ENCODE measurements at places on chromosomes 11 and 22. TPM values are rescaled to one million over a fixed set of nuclear protein-coding genes. Genes with fewer than 3 reads are reported as not detected.
A peak's percentile ranks its signal among the peaks of the same experiment; 100 is the strongest.

DNA sequence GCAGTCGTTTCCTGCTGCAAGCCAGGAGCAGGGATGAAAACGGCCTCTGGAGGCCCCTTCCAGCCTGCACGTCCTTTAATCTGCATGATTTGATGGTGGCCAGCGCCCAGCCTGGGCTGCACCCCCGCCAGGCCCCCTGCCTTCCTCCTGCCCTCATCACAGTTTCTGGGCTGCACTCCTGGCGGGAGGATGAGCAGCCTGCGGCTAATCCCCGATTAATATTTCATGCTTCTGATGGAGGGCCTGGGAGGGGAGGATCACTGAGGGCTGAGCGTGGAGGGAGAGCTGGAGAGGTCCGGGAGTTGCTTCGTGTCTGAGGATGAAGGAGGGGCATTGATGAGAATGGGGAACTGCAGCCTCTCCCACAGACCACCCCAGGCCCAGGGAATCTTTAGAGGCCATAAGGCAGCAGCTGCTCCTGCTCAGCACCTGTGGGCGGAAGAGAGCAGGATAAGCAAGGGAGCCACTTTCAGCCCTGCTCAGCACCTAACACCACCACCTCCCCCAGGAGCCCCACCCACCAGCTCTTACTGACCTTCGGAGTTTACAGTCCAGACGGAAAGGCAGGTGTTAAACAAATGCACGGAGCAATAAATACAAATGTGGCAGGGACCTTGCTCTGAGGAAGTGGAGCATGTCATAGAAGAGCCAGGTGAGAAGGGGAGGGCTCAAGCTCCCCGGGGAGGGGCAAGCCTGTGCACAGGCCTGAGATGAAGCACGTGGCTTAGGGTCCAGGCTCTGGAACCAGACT is 135.0 kb upstream of the NECTIN1 start:
- no peak for DNase-seq

GRCh38 chr22:19430890-19431541 is 517 bp downstream of the HIRA start:
- peak; percentile 62 for DNase-seq

DNA sequence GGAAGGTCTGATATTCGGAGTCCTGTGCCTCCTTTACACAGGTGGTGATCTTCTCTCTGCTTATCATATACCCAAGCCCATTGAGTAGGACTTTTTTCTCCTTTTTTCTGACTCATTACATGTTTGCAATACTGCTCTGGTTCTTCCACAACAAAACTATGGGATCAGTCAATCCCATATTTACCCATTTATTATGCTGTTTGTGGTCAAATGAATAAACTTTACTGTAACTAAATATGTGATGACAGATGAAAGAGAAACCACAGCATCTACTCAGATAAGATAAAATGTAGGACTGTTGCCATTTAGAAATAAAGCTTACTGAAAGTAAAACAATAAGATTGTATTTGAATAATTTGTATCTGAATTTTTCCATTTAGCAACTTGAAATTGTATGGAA is 958.7 kb upstream of the FAT3 start:
- DNase-seq: no peak

GRCh38 chr22:26949193-26949592 is 291.8 kb downstream of the MIAT start:
- peak; percentile 45 for DNase-seq

- no peak for DNase-seq
These were observed 27.3 kb downstream of the SYT7 start for GRCh38 chr11:61553373-61554171.

The LRRC74B gene
- not detected for total RNA-seq

DNA sequence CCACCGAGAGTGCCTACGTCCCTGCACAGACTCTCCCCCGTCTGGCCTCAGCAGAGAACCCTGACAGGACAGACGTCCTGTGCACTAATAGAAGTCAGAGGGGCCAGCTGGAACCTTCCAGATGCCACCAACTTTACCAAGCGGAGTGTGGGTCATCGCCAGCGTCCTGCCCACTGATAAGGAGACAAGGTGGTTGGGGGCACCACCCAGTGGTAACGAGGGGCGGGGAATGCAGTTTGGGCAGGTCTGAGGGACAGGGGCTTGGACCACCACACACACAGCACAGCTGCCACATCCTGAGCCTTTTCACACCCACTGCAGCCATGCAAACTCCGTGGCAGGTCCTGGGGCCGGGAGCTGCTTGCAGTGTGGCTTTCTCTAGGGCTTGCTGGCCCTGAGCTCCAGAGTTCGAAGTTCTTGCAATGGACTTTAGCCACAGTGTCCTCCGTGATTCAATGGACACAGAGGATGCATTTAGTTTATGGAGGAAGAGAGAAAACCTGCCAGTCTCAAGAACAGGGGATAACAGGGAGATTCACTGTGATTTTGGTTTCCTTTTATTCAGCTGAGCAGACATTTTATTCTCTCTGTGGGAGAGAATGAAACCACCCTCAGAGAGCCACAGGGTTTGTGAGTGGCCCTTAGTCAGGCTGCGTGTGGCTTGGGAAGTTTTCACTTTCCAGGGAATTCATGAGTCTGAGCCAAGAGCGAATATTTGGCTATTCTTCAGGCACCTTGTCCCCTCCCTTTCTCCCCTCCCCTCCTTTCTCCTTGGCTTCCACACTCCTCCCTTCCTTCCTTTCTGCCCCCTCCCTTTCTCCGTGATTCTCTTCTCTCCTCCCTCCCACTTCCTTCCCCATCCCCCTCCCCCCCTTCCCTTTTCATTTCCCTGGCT is 13.1 kb downstream of the MRGPRG start:
- DNase-seq: peak; percentile 19

The CYP2D6 gene
- total RNA-seq: 0.13 TPM

The BIRC3 gene
- 0.97 TPM for total RNA-seq

DNA sequence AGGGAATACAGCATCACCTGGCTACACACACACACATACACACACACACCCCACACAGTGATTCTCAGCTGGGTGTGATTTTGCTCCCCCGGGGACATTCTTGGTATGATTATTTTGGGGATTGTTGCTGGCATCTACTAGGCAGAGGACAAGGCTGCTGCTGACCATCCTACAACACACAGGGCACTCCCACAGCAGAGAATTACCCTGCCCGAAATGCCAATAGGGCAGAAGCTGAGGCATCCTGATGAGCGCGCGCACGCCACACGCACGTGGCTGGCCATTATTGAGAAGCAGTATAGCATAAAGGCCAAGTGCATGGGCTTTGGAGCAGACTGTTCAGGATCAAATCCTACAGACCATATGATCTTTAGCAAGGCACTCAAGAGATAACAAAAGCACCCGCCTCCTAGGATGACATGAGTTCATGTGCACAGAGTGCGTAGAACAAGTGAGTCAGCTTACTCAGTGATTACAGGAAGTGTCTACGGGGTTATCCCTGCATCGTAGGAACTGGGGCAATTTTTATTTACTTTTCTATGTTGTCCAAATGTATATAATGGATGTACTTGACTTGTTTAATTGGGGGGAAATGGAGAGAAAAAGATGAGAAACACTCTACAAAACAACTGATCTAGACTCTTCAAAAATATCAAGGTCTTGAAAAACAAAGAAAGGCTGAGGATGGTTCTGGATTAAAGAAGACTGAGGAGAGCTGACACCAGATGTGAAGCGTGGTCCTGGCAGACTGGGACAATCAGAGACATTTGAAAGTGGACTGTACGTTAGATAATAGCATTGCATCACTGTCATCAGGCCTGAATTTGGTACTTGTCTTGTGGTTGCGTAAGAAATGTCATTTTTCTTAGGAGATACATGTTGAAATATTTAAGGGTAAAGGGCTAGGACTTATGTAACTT is 7.2 kb upstream of the EHD1 start:
- peak; percentile 65 for DNase-seq

GRCh38 chr11:78241475-78241874 is 52.8 kb downstream of the USP35 start:
- no peak for DNase-seq

DNA sequence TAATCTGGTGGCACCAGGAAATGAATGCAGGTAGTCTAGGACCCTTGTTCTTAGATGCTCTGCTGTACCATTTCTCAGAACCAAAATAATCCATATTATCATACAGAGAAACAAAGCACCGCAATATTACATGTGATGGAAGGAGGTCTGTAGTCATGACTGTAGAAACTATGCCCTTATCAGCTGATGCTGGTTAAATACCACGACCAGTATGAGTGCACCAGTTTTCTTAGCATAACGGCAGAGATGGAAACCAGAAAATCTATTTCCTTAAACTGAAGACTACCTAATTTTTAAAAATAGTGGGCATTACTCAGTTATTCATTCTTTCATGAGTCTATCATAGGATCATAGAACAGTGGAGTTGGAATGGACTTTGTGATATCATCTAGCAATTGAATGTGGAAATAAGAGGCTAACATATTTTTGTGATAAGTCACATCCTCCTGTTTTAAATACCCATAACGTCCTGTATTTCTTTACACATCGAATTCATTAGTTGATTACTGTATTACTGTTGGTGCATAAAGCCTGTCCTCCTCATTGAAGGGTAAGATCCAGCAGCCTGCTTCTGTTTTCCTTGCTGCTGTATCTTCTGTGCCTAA is 15.1 kb downstream of the JHY start:
- DNase-seq: peak; percentile 77

The SLC29A2 gene
- total RNA-seq: not detected

DNA sequence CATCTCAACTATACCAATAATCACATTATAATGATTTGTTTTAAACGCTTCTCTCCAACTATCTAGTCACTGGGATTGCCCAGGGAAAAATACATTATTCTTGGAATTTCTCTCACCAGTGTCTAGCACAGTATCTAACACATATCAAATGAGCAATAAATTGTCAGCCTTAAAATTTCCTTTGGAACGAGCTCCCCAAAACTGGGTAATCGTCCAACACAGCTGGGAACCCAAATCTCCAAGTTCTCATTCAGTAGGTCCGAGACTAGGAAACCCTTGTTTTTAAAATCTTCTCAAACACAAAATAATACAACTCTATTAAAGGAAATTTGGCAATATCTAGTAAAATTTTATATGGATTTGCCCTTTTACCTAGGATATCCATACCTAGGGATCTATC is 327.8 kb upstream of the ARHGAP42 start:
- no peak for DNase-seq

- DNase-seq: no peak
These were observed at the start of gene OR4D9 for GRCh38 chr11:59510941-59511589. TSS of gene OR4D9 (plus strand) at chr11:59511539. CDS start at chr11:59514913, 3,374 bp downstream.

DNA sequence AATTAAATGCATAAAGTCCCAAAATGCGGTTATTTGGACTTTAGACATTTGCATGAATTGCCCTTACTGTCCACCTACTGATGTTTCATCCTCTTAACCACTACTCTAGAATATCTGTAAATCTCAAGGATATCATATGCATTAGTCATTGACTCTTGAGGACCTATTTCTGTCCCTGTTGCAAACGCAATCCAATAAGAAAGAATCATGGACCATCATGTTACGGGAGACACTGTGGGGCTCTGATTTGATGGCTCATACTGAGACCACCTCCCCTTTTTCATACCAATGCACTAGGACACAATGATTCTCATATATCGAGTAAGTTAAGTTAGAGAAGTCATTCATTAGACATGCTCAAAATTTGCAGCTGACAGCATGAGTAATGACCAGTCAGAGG is 14.4 kb downstream of the POU2AF2 start:
- peak; percentile 34 for DNase-seq

GRCh38 chr22:41560095-41560471 is 727 bp upstream of the CSDC2 start:
- DNase-seq: no peak

DNA sequence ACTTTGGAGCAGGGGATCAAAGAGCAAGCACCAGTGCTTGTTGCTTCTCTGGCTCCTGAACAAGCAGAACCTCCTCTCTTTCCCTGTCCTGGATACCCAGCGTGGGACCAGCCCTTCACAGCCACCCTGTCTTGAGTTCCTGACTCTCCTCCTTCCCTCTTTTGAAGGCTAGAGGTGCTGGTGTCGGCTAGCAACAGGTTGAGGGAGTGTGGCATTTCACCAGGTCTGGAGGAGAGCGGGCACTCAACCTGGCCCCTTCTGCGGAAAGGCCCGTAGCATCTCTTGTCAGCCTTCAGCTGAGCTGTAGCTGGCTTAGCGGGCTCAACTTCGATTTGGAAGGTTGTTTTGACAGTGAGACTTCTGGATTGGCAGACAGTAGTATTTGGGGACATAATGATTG is 26.6 kb downstream of the RCOR2 start:
- DNase-seq: no peak

GRCh38 chr11:57274904-57275498 is 38.0 kb upstream of the APLNR start:
- DNase-seq: peak; percentile 45

- DNase-seq: peak; percentile 68
These were observed 644 bp downstream of the YPEL4 start for GRCh38 chr11:57648801-57649735.

- no peak for DNase-seq
These were observed 4.7 kb downstream of the LTBP3 start for GRCh38 chr11:65553301-65554001.

The KREMEN1 gene
- total RNA-seq: 4.4 TPM

The FAR1 gene
- total RNA-seq: 56.1 TPM

The ADM gene
- 537 TPM for total RNA-seq

The TRIM48 gene
- total RNA-seq: not detected

The C11orf86 gene
- not detected for total RNA-seq

GRCh38 chr22:48147404-48147803 is 1385.0 kb downstream of the TBC1D22A start:
- no peak for DNase-seq

- peak; percentile 99 for DNase-seq
These were observed 80.3 kb downstream of the ETS1 start for GRCh38 chr11:128506999-128507611.

The POU2AF1 gene
- total RNA-seq: 0.11 TPM

The WBP2NL gene
- total RNA-seq: not detected

GRCh38 chr22:40512426-40513136 is 123.9 kb downstream of the MRTFA start:
- peak; percentile 98 for DNase-seq

GRCh38 chr22:41364233-41364632 is 17.5 kb upstream of the TEF start:
- no peak for DNase-seq

The UBQLN3 gene
- not detected for total RNA-seq

The HEPHL1 gene
- not detected for total RNA-seq

DNA sequence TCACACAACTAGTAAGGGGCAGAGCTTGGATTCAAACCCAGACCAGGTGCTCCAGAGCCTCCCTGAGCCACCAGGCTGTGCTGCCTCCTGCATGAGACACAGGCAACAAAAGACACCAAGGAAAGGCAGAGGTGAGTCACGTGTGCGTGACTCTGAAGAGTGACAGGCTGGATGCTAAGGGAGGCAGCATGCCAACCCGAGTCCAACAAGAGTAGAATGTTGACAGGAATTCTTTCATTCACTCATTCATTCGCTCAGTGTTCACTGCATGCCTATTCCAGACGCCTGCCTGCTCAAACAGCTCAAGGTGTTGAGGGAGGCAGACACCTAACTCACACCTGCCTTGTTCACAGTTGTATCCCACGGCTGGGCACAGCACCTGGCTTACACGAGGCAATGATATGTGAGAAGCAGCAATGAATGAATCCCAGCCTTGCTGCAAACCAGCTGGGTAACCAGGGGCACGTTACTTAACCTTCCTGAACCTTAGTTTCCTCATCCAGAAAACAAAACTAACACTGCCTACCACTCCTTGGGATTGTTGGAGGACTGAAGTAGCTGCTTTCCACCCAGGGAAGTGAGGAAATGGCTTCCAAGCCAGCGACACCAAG is 73.8 kb upstream of the ARFGAP3 start:
- peak; percentile 86 for DNase-seq

The POU2F3 gene
- total RNA-seq: not detected

The F2 gene
- total RNA-seq: not detected

- peak; percentile 54 for DNase-seq
These were observed 26.4 kb downstream of the KCTD17 start for GRCh38 chr22:37077802-37078448.

- DNase-seq: no peak
These were observed 30.2 kb upstream of the LINC01488 start for GRCh38 chr11:69451289-69451688.

GRCh38 chr11:10377183-10377582 is 72.3 kb downstream of the ADM start:
- no peak for DNase-seq

Data from GM23248 (cell line).